H4 (cell line): ENCODE measurements at places on chromosomes 13 and 19. TPM values are rescaled to one million over a fixed set of nuclear protein-coding genes. Genes with fewer than 3 reads are reported as not detected.
A peak's percentile ranks its signal among the peaks of the same experiment; 100 is the strongest.

- DNase-seq = no peak
Measured at GRCh38 chr13:70172946-70173597, 64.8 kb upstream of the KLHL1 start.

GRCh38 chr19:8525401-8525684 is 11.4 kb upstream of the ZNF414 start:
- DNase-seq = no peak

GRCh38 chr13:111975539-111976473 is 91.1 kb upstream of the SOX1 start:
- no peak for DNase-seq

- no peak for DNase-seq
Measured at GRCh38 chr13:39099231-39099630, 61.0 kb downstream of the NHLRC3 start.

DNA sequence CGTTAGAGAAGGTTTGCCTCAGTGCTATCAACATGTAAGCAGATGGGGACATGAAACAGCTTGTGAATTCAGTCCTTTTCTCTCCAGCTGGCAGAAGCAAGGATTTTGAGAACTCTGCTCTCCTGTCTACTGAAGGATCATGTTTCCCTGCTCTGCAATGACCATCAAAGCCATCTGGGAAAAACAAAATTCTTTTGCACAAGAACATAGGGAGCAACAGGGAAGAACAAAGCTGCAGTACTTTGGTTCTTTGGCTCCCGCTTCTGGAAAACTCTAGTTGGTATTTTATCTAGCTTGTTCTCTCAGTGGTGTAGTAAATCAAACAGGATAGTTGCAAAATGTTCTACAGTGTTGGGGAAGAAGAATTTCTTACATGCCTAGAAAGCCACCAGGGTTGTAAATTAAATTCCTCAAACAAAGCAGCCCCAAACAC is 270.4 kb downstream of the ENOX1 start:
- DNase-seq = peak; percentile 3

DNA sequence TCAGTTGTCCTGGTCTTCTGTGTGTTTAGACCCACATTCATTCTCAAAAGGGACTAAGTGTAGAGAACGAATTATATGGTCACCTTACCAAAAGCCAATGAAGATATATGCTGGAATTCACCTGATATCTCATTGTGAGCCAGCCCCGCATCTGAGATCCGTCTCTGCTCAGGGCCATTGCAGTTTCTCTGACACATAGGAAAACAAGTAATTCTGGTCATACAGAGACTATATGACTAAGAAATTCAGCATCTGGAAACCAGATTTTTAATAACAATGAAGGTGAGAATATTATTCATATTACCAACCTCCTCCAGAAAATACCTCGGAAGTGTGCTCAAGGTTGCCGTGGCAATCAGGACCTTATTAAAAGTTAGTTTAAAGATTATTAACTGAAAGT is 278.6 kb upstream of the EDNRB start:
- no peak for DNase-seq

DNA sequence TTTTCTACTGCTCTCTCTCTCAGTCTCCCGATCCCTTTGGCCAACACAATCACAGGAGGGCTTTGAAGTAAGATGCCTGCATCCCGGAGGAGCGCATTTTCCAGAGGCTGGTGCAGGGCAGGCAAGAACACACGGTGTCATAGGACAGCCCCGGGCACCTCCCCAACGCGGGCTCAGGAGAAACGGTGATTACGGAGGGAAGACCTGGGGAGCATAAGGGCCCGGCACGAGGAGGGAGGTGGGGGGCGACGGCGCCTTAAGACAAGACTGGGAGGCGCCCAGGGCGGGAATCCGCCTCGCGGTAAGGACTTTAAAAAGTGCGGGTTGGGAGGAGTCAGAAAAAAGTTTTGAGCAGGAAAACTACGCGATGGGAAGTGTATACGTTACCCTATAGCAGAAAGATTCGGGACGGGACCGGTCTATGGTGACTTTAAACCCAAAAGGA is 18.7 kb upstream of the ZNF888 start:
- peak; percentile 34 for DNase-seq

PDX1 gene
- not detected in 2 replicates for total RNA-seq

TEX26 gene
- not detected in 2 replicates for total RNA-seq

GRCh38 chr13:81713201-81713600 is 1372.3 kb upstream of the SPRY2 start:
- DNase-seq = no peak

DNA sequence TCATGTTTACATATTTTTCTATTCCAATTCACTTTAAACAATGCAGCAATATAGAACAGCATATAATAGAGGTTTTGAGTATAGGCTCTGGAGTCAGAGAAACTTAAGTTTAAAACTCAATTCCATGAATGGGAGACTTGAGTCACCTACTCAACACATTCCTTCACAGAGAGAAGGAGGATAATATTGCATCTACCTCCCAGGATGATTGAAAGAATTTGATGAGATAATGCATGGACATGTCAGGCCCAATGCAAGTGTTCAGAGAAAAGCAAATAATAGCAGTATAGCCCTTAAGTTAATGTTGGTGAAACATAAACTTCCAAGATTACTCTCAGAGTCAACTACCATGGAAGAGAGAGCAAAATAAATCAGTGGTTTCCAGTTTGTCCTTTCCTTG is 170.2 kb downstream of the DCLK1 start:
- no peak for DNase-seq

ENOX1 gene
- 0.64 and 0.86 TPM in 2 replicates for total RNA-seq

TSSK6 gene
- 0.54 and 1.3 TPM in 2 replicates for total RNA-seq

DNA sequence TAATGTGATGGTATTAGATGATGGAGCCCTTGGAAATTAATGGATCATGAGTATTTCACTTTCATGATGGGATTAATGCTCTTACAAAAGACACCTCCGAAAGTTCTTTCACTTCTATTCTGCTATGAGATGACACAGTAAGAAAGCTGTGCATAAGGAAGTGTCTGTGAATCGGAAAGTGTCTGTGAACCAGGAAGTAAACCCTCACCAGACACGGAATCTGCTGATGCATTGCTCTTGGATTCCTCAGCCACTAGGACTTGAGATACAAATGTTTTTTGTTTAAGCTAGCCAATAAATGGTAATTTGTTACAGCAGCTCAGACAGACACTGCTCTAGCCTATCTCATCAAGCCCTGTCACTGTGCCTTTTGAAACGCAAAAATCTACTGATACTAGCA is 440.4 kb upstream of the PRR20A start:
- peak; percentile 11 for DNase-seq

S1PR5 gene
- total RNA-seq = 1.0 and 1.7 TPM in 2 replicates

ZNF677 gene
- total RNA-seq = not detected in 2 replicates

- DNase-seq = no peak
Measured at GRCh38 chr19:4449022-4449638, 8.5 kb downstream of the UBXN6 start.

- no peak for DNase-seq
Measured at GRCh38 chr13:99335603-99336002, 28.4 kb upstream of the GPR183 start.
